ENCODE measurements at places on chromosomes 6 and 20.

GRCh38 chr6:9517806-9518205 lies 897.1 kb downstream of the TFAP2A start:
- no peak for DNase-seq

DNA sequence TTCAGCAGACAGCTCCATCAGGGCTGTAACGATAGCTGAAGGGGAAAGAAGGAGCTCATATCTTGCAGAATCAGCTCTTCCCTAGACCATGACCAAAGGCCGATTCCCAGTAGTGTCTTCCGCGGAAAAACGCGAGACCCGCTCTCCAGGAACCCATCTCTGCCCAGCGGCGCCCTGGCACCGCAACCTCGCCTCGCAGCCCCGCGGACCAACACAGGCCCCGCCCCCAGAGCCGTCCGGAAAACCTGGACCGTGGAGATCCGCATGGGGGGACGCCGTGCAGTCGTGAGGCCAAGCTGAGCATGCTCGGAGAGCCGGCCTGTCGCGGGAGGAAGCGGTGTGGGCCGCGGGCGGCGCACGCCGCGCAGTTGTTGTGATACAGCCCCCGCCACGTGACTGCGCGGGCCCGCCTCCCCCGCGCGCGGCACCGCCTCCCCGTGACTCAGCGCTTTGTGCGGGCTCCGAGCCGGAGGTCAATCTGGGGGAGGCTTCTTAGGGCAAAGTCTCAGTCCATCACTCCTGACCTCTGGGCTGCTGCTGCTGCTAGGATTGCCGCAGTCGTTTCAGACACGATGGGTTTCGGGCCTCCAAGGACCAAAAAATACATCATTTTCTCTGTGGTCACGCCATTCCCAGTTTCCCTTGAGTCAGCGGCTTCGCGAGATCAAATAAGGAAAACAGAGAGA lies 3.1 kb upstream of the GCLC start:
- peak; percentile 96 for DNase-seq

DNA sequence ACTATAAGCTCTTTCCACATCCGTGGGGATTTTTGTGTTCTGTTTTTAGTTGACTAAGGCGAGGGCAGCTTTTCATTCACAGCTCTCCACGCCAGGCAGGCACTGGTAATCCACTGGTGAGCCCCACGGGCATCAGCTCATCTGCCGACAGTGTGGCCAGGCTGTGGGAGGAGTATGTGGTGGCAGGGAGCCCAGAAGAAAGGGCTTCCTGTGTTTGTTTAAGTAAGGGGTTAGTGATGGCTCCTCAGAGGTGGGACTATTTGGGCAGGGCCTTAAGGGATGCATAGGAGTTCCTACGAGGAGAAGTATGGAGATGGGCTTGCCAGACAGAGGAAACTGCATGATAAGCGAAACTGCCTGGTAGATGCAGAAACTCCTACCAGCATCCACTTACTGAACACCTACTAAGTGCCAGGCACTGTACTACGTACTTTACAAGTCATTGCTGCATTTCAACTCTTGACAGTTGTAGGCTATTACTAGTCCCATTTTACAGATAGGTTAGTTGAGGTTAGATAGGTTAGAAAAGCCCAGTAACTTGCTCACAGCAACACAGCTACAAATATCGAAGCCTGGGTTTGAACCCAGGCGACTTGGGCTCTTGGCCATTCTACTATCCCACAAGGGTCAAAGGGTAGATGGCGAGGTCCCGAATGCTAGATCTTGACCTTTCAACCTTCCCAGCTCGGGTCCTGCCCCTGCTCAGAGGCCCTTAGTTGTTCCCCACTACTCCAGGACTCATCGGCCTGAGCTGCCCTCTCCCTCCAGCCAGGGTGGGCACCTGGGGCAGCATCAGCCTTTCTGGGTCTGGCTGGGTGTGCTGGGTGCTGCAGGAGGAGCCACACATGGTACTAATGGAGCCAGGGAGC lies 55.1 kb downstream of the CEBPB start:
- no peak for DNase-seq

DNA sequence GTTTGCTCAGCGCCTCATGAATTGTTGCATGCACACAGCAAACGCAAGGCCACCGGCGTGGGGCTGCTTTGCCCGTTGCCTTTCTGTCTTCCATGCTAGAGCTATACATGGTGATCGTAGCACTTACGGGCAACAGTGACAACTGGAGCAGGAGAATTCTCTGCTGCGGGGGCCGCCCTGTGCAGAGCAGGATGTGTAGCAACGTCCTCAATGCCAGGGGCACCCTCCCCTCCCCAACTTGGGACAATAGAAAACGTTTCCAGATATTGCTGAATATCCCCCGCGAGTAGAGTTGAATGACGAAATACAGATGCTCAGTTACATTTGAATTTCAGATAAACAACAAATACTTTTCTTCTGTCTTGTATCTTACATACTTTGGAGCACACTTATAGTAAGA lies 198.7 kb downstream of the TFAP2C start:
- DNase-seq, result no peak

DNA sequence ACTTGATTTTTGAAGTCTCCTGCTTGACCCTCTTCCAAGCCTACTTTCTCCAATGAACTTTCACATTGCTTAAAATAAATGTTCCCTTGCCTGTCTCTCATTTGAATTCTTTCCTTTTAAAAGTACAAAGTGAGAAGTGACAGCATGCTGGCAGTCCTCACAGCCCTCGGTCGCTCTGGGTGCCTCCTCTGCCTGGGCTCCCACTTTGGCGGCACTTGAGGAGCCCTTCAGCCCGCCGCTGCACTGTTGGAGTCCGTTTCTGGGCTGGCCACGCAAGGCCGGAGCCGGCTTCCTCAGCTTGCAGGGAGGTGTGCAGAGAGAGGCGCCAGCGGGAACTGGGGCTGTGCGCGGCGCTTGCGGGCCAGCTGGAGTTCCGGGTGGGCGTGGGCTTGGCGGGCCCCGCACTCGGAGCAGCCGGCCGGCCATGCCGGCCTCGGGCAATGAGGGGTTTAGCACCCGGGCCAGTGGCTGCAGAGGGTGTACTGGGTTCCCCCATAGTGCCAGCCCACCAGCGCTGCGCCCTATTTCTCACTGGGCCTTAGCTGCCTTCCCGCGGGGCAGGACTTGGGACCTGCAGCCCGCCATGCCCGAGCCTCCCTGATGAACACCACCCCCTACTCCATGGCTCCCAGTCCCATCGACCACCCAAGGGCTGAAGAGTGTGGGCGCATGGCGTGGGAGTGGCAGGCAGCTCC lies 31.9 kb downstream of the SERPINB6 start:
- DNase-seq, result no peak

- no peak for DNase-seq
Measured at GRCh38 chr20:17488916-17489600, 42.1 kb downstream of the BFSP1 start.

GRCh38 chr20:44731657-44732056 lies 14.0 kb upstream of the KCNK15 start:
- no peak for DNase-seq

DNA sequence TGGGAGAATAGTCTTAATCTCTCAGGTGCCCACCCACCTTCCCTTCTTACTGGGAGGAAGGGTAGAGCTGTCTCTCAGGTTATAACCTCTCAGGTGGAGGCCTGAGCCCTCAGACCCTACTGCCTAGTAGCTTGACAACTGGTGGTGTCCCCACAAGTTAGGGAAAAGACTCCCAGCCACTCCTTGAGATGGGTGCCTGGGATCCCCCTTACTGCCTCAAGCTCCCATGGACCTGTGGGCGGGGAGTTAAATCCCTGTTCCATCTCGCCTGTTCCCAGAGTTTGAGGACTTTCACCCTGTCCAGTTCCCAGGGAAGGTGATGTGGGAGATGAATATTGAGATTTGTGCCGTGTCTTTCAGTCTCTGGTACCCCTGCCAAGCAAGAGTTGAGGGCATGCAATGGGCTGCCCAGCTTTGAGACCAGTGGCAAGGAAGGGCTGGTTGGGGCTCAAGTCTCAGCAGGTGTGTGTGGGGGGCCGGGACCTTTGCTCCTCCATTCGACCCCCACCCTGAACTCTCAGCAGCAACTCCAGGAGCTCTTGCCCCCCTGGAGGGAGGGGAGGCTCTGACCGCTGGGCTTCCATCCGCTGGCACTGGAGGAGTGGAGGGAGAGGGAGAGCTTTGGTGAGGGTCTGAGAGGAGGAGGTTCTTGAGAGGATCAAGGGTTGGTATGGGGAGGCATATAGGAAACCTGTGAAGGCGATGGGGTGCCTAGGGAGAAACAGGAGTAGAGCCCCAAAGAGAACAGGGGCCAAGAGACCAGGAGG lies 1.1 kb upstream of the PBX2 start:
- no peak for DNase-seq

GRCh38 chr6:91031581-91031980 lies 444.7 kb upstream of the MAP3K7 start:
- no peak for DNase-seq

DNA sequence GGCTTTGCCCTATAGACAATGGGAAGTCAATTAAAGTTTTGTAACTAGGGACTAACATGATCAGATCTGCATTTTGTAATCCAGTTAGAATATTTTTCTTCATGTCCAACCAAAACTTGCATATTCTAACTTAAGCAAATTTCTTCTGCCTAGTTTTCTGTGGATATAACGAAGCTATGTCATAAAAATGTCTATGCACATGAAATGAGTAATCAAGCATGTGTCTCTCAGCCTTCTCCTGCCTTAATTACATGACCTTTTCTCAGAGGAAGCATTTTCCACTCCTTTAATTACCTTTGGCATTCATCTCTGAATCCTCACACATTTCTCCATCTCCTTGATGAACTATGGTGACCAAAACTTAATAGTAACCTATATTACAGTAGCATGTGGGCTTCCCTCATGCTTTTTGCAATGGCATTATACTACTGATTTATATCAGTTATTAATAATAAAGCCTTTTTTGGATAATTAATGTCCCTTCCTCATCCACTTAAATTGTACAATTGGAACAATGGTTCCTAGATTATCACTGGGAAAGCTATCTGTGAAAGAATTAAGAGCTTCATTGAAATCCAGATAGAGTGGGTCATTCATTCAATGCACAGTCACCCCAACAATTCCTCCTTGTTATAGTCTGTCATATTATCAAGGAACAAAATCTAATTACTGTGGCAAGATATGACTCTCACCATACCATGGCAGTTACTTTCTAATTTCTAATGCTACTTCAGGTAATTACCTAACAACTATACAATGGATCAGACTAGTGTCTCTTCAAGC lies 19.1 kb upstream of the FBXO9 start:
- no peak for DNase-seq

- DNase-seq, result no peak
Measured at GRCh38 chr20:46277602-46278001, 30.7 kb downstream of the CDH22 start.

All from CD4-positive, alpha-beta T cell treated with Interleukin-1 beta for 1 hour (primary cell).